ENCODE measurements at places on chromosomes 1 and 21. TPM values are rescaled to one million over a fixed set of nuclear protein-coding genes. Genes with fewer than 3 reads are reported as not detected.

The ATP1A2 gene
- 3.0 TPM for total RNA-seq

The VSIG8 gene
- total RNA-seq = not detected

DNA sequence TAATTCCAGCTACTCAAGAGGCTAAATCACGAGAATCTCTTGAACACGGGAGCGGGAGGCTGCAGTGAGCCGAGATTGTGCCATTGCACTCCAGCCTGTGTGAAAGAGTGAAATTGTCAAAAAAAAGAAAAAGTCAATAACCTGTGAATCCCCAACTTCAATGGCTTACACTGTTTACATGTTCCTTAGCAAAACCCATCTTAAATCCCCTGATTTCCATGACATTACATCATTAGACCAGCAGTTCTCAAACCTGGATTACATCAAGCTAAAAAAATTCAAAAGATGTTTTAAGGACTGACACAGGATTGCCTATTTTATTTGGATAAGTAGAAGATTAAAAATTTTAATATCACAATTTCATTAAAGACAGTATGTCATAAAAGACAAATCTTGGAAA, 12.4 kb downstream of the GPBP1L1 start:
- no peak overlapping the region for H3K27ac ChIP-seq
- no peaks in the 10 kb centered on the region for H3K27me3 ChIP-seq
- no peaks in the 10 kb centered on the region for H3K4me1 ChIP-seq

DNA sequence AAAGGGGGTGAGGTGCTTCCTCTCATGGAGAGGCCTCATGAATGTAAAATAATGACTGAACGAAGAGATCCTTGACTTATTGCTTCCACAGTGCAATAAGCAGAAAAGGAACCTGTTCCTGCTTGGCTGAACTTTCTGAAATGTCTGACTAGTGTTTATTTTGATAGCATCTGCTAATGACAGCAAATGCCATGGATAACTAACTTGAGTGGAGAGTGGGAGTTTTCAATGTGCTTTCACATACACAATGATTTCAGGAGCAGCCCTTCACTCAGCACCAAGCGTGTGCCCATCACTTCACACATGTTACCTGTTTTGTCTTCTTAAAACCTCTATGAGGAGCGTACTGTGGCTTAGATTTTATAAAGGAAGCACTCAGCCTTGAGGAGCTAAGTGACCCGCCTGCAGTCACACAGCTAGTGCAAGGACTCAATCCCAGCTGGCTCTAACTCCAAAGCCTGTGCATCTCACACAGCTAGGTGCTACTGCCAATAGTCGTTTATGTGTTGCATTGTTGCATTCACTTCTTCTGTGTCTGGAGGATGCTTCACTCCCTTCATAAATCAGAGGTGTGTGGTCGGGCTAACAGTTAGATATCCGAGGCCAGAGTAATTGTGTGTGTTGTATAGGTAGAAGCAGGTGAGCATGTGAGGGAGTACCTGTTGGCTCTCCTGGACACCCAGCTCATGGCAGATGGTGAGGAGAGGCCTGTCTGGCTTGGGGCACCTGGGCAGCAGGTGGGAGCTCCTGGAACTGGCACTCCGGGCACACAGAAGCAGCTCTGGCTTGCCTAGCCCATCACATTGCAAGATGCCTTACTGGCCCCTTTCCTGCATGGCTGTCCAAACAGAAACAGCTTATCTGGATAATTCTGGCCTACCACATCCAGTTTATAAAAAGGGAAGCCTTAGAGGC, 12.8 kb downstream of the CASQ2 start:
- H3K4me3 ChIP-seq = no peak overlapping the region
- no peak for DNase-seq
- H3K27me3 ChIP-seq = no peaks in the 10 kb centered on the region
- no peaks in the 10 kb centered on the region for H3K4me1 ChIP-seq
- H3K36me3 ChIP-seq = no peaks in the 10 kb centered on the region
- no peak overlapping the region for H3K27ac ChIP-seq

All from endodermal cell (in vitro differentiated cells).